Psoas muscle (tissue), 8 donors: ENCODE measurements at places on chromosomes 4 and X. TPM values are rescaled to one million over a fixed set of nuclear protein-coding genes. Genes with fewer than 3 reads are reported as not detected.

The SHROOM2 gene
- total RNA-seq, result 0.12 TPM

The ARSD gene
- 1.6 TPM for total RNA-seq

The FAM47E gene
- 4.0 TPM for total RNA-seq

The MID1 gene
- 1.6 TPM for total RNA-seq

The SERPINA7 gene
- not detected for total RNA-seq

The BCORL1 gene
- total RNA-seq, result 5.8 TPM

The DGKK gene
- not detected for total RNA-seq

The UGT8 gene
- not detected for total RNA-seq

The KLHL4 gene
- total RNA-seq, result 0.22 TPM

The GLOD5 gene
- not detected for total RNA-seq

The DYNLT3 gene
- total RNA-seq, result 16.9 TPM

The CT45A1 gene
- not detected for total RNA-seq

The CT47A7 gene
- total RNA-seq, result not detected

The BMPR1B gene
- total RNA-seq, result 1.0 TPM

The ARMCX1 gene
- 18.0 TPM for total RNA-seq

The RBM47 gene
- 2.1 TPM for total RNA-seq

The SPANXN4 gene
- total RNA-seq, result not detected

The FMR1NB gene
- total RNA-seq, result not detected

The CNKSR2 gene
- 0.11 TPM for total RNA-seq

The VCX2 gene
- total RNA-seq, result not detected

The ATP1B4 gene
- total RNA-seq, result 13.2 TPM

The GRIA2 gene
- 3.0 TPM for total RNA-seq

The CFAP99 gene
- total RNA-seq, result not detected

The TLR2 gene
- total RNA-seq, result 1.8 TPM

The MSX1 gene
- 3.7 TPM for total RNA-seq

The PDLIM3 gene
- 2,718 TPM for total RNA-seq

The SUPT20HL1 gene
- not detected for total RNA-seq

The CPLX1 gene
- 1.3 TPM for total RNA-seq

The HTR2C gene
- total RNA-seq, result not detected

The APEX2 gene
- 6.9 TPM for total RNA-seq

The EGFL6 gene
- not detected for total RNA-seq

The TCP11X2 gene
- not detected for total RNA-seq

The HOPX gene
- total RNA-seq, result 4.7 TPM

The NPY1R gene
- total RNA-seq, result 0.55 TPM

The TBC1D1 gene
- 38.7 TPM for total RNA-seq

The GRID2 gene
- not detected for total RNA-seq

The RUFY3 gene
- 31.3 TPM for total RNA-seq

The PAGE2B gene
- total RNA-seq, result not detected

The STATH gene
- total RNA-seq, result not detected

The ADH7 gene
- total RNA-seq, result not detected

The PAK3 gene
- total RNA-seq, result 0.15 TPM

The MTMR1 gene
- 48.6 TPM for total RNA-seq

The DUX4 gene
- not detected for total RNA-seq

The GRXCR1 gene
- not detected for total RNA-seq

The GPRASP1 gene
- total RNA-seq, result 1.2 TPM

The CSAG1 gene
- total RNA-seq, result not detected

The FATE1 gene
- total RNA-seq, result not detected

The FGF13 gene
- 36.7 TPM for total RNA-seq

The MORC4 gene
- 8.7 TPM for total RNA-seq

The NAA15 gene
- 44.6 TPM for total RNA-seq

The NLRP2B gene
- total RNA-seq, result not detected

The H2AZ1 gene
- total RNA-seq, result 61.1 TPM

The EBP gene
- total RNA-seq, result 8.1 TPM
